ENCODE measurements at places on chromosomes 11 and 22. TPM values are rescaled to one million over a fixed set of nuclear protein-coding genes. Genes with fewer than 3 reads are reported as not detected.

SLC43A3 gene
- total RNA-seq: 20.7 TPM

ANO5 gene
- 13.9 TPM for total RNA-seq

CSRP3 gene
- total RNA-seq: 84.4 TPM

KRTAP5-2 gene
- total RNA-seq: not detected

VPREB3 gene
- total RNA-seq: 0.99 TPM

SLC22A12 gene
- 4.6 TPM for total RNA-seq

SCGB1C1 gene
- total RNA-seq: not detected

OR5A2 gene
- total RNA-seq: not detected

PNPLA5 gene
- total RNA-seq: not detected

FADS3 gene
- 17.5 TPM for total RNA-seq

OR51I2 gene
- total RNA-seq: not detected

GGTLC3 gene
- 0.29 TPM for total RNA-seq

KCNQ1OT1 gene
- total RNA-seq: 11.5 TPM

Data from metanephros (tissue), 2 donors.